NCI-H1436 treated with DMSO at 0.1 percent for 48 hours (cell line): ENCODE measurements at places on chromosomes 6 and 20.

- no peak for DNase-seq
These were observed 10.3 kb downstream of the RIN2 start for GRCh38 chr20:19768325-19768842.

DNA sequence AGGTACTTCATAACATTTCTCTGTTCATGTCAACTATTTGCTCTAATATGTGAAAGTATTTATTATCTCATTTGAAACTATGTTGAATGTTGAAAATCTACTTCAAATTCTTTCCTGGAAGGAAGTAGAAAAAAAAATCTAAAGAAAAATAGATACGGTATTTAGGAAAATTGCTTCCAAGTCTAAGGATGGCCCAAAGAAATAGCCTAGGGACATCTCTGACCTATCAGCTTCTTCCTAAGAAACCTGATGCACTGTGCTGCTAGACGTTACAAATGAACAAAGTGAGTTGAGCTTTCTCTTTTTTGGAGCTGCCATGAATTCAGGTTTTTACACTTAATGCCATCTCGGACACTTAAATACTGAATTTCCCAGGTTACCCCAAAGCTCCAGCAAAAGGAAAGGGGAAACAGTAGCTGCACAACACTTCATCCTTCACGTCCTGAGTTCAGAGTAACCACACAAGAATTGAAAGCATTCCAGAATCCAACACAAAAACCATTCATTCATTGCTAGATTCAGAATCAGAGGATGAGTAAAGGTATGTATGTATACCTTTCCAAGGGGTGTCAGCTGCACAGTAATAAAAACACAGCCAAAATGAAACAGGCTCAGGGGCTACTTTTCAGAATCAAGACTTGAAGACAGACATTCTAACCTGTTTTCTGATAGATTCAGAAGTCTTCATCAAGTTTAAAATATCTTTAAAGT lies 7.9 kb downstream of the RMND1 start:
- DNase-seq, result no peak

- DNase-seq, result no peak
These were observed 129.9 kb upstream of the CHD6 start for GRCh38 chr20:41748051-41748450.

DNA sequence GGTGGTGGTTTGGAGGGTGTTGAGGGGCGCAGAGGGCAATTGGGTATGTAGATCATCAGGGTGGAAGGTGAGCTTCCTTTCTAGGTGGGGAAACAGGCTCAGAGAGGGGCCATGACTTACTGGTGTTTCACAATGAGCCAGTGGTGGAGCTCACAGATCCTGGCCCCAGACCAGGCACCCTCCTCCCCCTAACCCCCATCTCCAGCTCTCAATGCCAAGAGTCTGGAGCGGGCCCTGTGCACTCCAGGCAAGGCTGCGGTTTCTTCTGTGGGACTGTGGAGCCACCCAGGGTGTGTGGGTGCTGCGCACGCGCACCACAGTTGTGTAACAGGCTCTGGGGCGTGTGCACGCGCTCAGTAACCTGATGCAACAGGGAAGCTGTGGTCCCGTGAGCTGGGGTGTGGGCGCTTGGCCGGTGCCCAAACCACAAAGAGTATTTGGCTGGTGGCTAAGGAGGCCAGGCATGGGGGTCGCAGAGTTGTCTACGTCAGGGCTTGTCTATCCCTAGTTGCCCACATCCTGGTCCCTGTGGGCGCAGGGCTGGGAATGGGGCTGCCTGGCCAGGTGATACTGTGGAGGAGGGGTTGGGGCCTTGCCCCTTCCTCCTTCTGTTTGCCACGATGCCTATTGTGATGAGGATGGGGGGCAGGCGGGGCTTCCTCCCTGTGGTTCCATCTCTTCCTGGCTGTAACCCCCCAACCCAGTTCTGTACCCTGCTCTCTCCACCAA lies 37.5 kb upstream of the MRPS18A start:
- DNase-seq, result peak; percentile 59

GRCh38 chr20:56616716-56617115 lies 12.4 kb upstream of the TFAP2C start:
- no peak for DNase-seq

DNA sequence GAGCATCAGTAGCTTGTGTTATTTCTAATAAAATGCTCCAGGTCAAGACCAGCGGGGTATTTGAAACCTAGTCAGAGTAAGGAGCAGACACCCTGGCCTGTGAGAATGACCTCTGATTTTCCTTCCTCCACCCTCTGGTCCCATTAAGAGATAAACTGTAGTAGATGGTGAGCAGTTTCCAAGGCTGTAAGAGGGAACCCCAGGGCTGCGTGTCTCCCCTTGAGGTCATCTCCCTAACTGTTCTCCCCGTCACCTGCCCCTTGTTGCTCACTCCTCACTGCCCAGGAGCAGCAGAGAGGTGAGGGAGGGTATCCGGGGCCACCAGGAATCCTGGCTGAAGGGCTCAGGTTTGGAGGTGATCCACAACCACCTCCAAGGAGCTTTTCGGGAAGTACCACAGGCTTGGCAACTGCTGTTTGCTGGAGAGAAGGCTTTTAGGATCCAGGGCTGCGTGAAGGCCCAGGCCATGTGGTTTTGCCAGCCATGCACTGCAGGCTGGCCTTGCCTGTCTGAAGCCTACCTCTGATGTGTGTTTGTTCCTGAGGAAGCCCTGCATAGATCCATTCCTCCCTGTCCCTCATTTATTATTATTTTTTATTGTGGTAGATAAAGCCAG lies 62.5 kb downstream of the RREB1 start:
- no peak for DNase-seq

GRCh38 chr20:32477594-32478512 lies 107.3 kb downstream of the NOL4L start:
- DNase-seq, result no peak

DNA sequence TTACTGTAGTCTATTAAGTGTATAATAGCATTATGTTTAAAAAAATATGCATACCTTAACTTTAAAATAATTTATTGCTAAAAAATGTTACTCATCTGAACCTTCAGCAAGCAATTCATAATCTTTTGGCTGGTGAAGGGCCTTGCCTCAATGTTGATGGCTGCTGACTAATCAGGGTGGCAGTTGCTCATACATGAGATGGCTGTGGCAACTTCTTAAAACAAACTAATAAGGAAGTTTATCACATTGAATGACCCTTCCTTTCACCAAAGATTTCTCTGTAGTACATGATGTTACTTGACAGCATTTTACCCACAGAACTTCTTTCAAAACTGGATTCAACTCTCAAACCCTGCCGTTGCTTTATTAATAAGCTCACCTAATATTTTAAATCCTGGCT lies 84.0 kb downstream of the TASP1 start:
- no peak for DNase-seq

DNA sequence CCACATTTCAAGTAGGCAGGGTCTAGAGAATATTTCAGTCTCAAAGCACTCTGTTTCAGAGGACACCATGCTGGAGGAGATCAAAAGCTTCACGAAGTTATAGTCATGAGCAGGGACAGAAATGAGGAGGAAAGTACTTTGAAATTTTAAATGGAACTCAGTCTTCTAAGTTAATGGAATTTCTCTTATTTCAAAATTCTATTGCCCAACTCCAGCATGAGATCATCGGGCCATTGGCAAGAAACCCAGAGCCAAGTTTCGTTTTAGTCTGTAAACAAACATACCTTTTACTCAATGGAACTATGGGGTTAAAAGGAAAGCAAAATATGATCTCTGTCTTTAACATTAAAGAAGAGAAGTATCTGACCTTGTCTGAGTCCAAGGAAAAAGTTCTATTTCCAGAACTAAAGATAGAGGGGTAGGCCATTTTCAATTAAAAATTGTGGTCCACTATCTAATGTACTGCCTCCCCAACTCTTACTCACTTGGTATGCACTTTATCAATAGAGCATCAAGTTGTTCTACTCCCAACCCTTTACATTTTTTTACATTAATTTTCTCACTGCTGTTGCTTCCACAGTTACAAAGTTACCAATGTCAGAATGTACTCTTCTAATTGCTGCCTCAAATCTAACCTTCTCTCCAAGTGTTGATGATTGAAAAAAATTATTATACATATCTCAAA lies 235.3 kb upstream of the NRSN1 start:
- DNase-seq, result no peak

DNA sequence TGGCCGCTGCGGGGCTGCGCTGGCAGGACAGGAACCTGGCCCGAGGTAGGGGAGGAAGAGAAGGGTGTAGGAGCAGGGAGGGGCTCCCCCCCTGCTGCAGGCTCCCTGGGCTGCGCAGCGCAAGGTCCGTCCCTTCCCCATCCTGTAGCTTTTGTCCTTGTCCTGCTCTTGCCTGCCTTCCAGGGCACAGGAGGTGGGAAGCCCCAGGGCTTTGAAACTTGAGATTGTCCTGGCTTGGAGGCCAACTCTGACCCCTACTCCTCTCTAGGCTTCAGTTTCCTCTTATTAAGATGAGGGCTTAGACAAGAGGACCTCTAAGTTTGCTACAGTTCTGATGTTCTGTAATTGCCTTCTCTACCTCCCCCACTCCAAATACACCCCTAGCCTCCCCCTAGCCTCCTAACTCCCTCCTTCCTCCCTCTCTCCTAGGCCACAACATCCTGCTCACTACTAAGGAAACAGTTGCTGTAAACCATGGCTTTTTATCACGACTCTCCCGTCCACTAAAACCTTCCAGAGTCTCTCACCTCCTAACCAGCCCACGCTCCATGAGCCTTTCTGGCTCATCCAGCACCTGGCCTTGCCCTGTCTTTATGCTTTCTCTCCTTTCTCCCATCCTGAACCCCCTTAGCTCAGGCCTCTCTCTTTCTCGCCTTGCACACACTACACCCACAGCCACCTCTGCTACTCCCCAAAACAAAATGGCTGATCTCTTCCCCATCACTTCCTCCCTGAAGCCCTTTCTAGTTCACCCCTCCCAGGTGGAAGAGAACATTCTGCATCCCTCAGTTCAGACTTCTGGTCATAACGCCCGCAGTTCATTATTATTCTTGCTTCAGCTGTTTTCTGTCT lies 10.2 kb downstream of the UNC5CL start:
- DNase-seq, result no peak

DNA sequence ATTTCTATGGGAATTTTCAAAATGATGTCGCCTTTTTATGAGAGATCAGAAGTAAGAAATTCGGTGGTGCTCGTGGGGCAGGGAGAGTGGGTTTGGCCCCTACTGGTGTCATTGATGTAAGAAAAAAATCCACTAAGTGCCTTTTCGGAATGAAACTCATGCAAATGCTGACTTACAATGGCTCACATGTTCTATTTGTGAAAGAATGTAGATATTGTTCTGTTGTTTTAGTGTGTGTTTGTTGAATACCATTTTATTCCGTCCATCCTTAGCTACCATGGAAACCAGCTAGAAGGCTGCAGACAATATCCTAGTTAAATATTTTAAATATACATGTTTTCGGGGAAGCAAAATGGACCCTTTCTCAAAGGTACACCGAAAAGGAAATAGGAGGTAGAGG lies 304.9 kb downstream of the TAF4 start:
- DNase-seq, result no peak

- no peak for DNase-seq
These were observed 1.8 kb upstream of the BHLHE23 start for GRCh38 chr20:63008541-63009044.

- no peak for DNase-seq
These were observed 37.5 kb downstream of the SRC start for GRCh38 chr20:37383229-37383989.

DNA sequence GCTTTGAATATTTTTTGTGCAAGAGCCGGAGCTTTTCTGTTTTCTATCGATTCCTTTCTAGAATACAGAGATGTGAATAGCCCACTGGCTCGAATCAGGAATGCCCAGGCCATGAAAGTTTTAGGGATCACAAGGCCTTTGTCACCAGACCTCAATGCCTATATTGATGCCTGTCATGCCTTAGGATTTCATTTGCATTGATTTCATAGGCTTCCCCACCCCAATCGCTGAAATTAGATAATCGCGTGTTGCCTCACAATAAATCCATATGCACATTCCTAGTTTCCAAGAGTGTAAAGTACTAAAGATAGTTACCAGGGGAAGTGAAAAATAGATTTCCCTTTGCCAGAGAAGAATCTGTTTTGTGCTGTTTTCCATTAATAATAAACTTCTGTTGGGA lies 150.8 kb downstream of the SASH1 start:
- no peak for DNase-seq

GRCh38 chr20:6122873-6123648 lies at the start of gene FERMT1:
TSS of gene FERMT1 (minus strand) at chr20:6123030. CDS start at chr20:6119554, 3,476 bp downstream.
- DNase-seq, result no peak

GRCh38 chr6:118780668-118781067 lies 113.3 kb upstream of the ASF1A start:
- DNase-seq, result no peak

DNA sequence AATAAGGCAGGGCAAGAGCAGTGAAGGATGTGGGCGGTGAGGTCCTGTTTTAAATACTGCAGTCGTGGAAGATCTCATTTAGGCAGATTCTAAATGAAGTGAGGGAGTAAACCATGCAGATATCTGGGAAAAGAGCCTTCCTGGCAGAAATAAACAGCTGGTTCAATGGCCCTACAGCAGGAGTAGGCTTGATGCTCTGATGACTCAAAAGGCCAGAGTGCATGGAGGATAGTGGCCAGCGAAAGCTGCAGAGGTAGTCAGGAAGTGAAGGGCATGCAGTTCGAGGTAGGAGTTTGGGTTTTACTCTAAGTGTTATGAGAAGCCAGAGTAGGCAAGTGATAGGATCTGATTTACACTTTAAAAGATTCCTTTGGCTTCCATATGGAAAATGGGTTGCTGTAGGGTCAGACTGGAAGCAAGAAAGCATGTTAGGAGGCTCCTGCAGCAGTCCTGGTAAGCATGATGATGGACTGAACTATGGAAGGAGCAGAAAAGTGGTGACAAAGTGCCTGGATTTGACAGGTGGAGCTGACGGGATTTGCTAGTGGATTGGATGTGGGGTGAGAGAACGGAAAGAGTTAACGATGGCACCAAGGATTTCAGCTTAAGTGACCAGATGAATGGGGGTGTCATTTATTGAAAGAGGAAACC lies 150.0 kb downstream of the GJA10 start:
- DNase-seq, result no peak

- DNase-seq, result no peak
These were observed 1.7 kb downstream of the PSMB8 start for GRCh38 chr6:32842021-32842650.

- no peak for DNase-seq
These were observed 53.0 kb downstream of the HLA-A start for GRCh38 chr6:29995340-29995777.

DNA sequence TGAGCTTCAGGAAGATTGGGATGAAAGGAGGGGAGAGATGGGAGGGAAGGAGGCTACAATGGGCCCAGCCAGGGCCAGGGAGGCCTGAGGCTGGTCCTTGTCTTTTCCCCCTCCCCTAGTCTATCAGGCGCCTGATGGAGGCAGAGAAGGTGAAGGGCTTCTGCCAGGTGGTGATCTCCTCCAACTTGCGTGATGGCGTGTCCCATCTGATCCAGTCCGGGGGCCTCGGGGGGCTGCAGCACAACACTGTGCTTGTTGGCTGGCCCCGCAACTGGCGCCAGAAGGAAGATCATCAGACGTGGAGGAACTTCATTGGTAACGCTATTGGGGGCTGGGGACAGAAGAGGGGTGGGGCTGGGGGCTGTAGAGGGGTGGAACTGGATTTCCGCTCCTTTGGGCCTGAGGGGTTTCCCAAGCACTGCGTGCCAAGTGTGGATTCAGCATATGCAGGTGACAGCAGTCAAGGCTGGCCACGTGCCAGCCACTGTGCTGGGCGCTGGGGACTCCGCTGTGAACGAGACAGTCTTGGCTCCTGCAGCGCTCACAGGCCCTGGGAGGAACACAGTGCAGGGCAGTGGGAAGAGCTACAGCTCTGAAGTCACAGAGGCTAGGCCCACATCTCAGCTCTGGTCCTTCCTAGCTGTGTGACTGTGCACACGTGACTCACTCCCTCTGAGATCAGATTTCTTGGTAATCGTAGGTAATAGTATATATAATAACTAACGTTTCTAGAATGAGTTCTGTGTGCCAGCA lies 22.7 kb downstream of the SLC12A5 start:
- no peak for DNase-seq
